Left ventricle myocardium inferior (tissue), 1 donor: ENCODE measurements at places on chromosomes 7 and 10. TPM values are rescaled to one million over a fixed set of nuclear protein-coding genes. Genes with fewer than 3 reads are reported as not detected.

GRCh38 chr7:112125250-112125649 lies 80.9 kb downstream of the DOCK4 start:
- DNase-seq, result no peak

DNA sequence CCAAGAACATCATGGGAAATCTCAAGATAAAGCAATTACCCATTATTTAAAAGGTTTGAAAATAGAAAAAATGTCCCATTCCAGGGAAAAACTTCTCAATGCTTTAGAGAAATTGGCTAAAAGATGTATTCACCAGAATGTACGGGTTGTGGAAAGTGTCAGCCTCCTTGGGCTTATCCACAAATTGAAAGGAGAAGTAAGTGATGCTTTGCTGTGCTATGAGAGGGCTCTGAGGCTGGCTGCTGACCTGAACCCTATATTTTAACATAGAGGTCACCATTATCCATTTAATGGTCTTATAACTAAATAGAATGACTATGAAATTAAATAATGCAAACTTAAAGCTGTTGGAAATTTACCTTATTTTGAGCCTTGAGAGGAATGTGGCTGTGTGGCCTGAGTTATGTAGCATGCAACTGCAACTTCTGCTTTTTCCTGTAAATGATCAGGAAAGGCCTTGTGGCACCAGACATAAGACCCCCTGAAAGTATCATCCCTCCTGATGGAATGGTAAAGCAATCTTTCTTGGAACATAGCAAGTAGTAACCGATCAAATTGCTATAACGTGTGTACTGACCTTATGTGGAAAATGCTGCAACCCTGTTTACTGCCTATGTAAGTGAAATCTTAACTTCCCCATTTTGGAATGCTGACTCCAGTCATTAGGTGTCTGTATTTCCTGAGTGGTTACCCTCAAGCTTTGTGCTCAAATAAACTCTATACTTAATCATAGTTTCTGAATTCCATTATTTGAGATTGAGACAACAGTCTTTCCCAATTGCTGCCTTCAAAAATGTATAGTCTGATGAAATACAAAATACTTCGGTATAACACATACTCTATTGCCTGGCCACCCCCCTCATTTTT lies 6.9 kb downstream of the IFIT1B start:
- no peak for DNase-seq

DNA sequence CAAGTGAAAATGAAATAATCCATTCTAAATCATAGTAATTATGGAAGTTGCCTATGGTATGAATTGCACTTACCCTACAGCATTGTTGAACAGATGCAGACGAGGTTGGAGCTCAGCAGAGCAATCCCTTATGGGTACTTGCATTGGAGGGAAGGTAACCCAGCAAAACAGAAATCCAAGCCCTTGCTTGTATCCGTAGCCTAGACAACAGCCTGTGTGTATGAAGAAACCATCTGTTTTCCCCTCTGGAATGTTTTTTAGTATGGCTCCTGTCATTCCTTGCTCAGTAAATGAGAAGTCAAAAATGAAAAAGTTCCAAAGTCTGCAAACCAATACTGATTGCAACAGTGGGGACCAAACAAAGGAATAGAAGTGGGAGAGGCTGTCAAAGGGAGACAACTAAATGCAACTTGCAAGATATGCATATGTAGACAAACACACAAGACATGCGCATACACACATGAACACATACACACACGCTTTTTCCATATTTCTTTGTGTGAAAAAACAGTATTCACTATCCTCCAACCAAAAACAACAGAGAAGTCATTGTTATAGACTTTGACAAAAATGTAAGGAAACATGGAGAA lies 260.8 kb downstream of the DYNC1I1 start:
- no peak for DNase-seq

- peak; percentile 27 for DNase-seq
Observed at GRCh38 chr10:101828766-101829551, 10.7 kb upstream of the OGA start.

DNA sequence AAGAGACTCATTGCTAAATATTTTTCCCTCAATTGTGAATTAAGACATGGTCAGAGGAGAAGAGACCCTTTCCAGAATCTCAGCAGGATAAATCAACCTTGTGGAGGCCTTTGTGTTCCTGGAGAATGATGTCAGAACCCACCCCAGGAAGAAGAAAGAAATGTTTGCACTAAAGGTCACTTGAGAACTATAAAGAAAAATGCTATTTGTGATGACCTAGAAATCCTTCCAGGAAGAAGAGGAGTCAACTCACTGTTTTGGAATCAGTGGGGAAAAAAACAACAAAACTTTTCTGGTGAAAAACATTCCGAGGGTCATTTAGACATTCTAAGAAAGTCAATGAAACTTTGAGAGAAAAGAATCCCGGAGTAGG lies 129.1 kb upstream of the ANKRD1 start:
- no peak for DNase-seq

GRCh38 chr7:11104578-11104977 lies 130.9 kb downstream of the PHF14 start:
- no peak for DNase-seq

DNA sequence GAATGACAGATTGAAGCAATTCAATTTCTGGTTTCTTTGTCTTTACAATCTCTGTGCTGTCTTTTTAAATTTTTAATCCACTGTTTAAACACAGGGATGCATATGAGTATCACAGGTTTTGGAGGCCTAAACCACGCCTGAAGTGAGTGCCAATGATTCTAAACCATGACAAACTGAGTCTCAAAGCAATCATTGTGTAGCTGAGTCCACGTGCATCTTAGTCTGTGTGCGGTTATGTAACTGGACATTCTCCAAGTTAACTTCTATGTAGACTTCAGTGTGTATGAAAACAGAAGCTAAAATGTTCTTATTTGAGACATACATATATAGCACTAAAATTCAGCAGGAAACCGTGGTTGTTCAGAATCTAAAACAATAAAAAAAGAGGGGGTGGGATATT lies 79.3 kb upstream of the ST8SIA6 start:
- no peak for DNase-seq

GRCh38 chr10:84668186-84668763 lies 339.9 kb downstream of the CCSER2 start:
- no peak for DNase-seq

DNA sequence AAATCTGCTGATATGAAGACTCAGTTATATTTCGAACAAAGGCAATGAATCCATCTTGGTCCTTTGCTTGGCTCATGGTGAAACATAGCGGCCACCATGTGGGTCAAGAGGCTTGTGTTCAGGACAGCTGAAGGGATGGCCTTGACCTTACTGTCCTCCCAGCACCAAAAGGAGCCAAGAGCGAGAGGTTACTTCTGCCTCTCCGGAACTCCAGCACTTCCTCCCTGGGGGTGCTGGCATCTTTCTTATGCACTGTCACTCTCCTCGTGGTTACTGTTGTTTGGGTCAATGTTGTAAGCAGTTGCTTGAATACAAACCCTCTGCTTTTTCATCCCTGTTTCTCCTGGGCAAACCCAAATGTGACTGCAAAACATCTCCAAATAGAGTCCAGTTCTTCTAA lies 100.6 kb downstream of the RBM20 start:
- DNase-seq, result no peak

DNA sequence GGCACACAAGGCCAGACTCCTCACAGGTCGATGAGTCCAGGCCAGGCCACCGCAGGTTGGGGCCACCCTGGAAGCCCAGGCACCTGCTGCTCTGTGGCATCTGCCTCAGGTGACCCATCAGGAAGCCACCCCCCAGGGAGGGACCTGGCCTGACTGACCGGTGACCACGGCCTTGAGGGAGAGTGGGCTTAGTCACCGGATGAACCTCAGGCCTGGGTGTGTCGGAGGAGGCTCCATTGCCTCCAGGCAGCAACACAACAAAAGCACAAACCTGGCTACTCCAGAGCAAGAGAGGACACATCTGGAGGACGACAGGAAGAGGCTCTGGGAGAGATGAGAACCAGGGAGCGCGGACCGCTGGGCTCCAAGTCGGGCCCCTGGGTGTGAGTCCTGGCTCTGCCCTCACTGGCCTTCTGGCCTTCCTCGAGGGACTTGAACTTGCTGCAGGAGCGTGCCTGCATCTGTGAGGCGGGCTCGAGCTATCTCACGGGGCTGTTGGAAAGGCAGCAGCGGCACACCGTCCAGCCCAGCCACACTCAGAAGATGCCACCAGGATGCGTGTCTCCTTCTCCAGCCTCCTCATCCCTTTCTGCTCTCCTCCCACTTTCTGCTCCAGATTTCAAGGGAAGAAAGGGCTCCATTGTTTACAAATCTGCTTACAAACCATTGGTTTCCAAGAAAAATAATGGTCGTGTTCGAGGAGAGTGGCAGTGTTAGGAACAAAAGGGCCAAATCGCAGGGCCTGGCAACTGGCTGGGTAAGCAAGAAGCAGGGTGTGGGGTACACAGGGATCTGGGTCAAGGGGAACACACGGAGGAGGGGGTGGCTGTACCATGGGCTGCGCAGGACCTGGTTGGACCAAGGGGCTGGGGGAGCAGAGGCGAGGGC lies 152.9 kb downstream of the ADAM12 start:
- DNase-seq, result no peak

DNA sequence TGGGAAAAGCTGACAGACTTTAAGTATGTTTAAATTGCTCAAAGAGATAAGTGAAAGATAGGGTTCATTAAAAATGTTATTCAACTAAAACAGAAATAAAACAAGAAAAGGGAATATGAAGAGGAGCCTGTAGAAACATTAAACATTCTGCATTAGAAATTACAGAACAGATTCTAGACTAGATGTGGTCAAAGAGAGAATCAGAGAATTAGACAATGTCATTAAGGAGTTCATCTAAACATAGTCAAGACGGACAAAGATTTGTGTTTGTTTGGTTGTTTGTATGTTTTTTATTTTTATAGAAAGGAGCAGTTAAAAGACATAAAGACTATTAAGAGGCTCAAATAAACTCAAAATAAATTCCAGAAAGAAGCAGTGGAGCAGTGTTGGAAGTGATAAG lies 80.0 kb downstream of the NKX6-2 start:
- no peak for DNase-seq

DNA sequence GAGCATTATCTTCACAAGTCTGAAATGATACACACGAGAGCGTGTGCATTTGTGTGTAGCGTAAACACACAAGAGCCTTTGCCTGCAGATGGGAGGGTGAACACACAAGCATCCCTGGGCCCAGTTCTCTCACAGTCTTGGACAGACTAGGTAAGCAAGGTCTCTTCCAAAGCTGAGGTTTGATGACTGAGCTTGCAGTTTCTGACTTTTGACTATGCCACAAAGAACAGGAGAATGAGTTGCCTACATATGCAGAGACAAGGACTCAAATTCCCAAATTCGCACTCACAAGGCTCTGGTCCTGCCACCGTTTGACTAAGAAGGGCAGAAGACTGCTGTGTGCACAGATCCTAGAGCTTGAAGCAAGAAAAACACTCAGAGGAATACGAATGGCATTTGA lies 55.8 kb downstream of the FAM53B start:
- no peak for DNase-seq

GRCh38 chr7:137592232-137592896 lies 248.8 kb upstream of the PTN start:
- peak; percentile 36 for DNase-seq

- DNase-seq, result no peak
Observed at GRCh38 chr7:42029405-42029804, 207.6 kb downstream of the GLI3 start.

DNA sequence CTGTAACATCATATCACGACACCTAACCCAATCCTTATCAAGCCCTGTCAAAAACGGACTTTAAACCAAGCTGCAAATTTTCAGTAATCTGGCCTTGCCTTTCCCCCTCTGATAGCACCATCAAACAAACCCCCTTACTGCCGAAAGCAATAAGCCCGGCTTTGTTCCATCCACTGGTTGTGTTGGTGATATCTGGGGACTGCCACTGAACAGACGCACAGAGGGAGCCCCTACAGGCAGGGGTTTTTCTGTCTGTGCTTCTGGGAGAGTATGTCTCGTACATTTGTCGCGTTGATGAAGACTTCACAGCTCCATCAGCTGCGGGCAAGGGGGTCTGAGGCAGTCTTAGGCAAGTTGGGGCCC lies 550 bp upstream of the PLAU start:
- no peak for DNase-seq

GRCh38 chr7:38244516-38244915 lies 28.9 kb downstream of the TARP start:
- DNase-seq, result no peak

- DNase-seq, result no peak
Observed at GRCh38 chr7:101884671-101885596, 67.5 kb downstream of the CUX1 start.

GRCh38 chr10:59980356-59980755 lies 74.0 kb upstream of the CCDC6 start:
- no peak for DNase-seq

DNA sequence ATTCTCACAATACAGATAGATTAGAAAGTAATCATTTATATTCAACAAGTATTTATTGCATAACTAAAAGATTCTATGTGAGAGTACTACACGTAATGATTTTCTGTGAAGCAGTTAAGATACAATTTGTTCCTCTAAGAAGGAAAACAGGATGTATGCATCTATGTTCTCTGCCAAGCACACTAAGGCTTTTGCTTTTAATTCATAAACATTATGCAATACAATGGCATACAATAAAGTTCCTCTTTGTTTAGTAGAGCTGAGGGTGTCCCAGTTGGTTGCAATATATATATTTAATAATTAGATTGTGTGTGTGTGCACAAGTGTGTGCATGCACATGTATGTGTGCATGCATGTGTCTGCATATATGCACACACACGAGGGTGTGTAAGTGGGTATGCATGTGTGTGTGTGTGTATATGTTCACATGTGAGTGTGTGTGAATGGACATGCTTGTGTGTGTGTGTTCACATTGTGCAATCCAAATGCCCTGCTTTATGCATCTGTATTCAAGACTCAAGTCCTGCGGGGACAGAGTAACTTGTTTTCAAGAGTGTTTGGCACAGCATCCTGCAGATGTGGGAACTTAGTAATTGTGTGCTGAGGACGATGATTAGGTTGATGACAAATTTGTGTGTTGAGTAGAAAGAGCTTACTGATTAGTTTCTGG lies 481.5 kb upstream of the KLF6 start:
- DNase-seq, result no peak

GRCh38 chr7:112192236-112193154 lies 13.7 kb downstream of the DOCK4 start:
- no peak for DNase-seq

MTERF1 gene
- 9.2 TPM for total RNA-seq

FAM25A gene
- total RNA-seq, result not detected

CDC14C gene
- total RNA-seq, result not detected

POLR2J3 gene
- total RNA-seq, result 8.6 TPM

TNKS2 gene
- total RNA-seq, result 13.8 TPM

VIPR2 gene
- total RNA-seq, result 17.5 TPM

ZNF365 gene
- total RNA-seq, result 0.60 TPM

GPR37 gene
- not detected for total RNA-seq

SPDYE16 gene
- 0.22 TPM for total RNA-seq

ANK3 gene
- total RNA-seq, result 179 TPM

RPEL1 gene
- total RNA-seq, result not detected

MOGAT3 gene
- not detected for total RNA-seq
